Activated CD4-positive, alpha-beta T cell treated with anti-CD3 and anti-CD28 coated beads, Interleukin-2, amount 50 U/mL, for 4 hours (primary cell): ENCODE measurements at places on chromosomes 6 and 20.
A peak's percentile ranks its signal among the peaks of the same experiment; 100 is the strongest.

GRCh38 chr20:12166053-12166717, 248.5 kb downstream of the BTBD3 start:
- no peak for DNase-seq

DNA sequence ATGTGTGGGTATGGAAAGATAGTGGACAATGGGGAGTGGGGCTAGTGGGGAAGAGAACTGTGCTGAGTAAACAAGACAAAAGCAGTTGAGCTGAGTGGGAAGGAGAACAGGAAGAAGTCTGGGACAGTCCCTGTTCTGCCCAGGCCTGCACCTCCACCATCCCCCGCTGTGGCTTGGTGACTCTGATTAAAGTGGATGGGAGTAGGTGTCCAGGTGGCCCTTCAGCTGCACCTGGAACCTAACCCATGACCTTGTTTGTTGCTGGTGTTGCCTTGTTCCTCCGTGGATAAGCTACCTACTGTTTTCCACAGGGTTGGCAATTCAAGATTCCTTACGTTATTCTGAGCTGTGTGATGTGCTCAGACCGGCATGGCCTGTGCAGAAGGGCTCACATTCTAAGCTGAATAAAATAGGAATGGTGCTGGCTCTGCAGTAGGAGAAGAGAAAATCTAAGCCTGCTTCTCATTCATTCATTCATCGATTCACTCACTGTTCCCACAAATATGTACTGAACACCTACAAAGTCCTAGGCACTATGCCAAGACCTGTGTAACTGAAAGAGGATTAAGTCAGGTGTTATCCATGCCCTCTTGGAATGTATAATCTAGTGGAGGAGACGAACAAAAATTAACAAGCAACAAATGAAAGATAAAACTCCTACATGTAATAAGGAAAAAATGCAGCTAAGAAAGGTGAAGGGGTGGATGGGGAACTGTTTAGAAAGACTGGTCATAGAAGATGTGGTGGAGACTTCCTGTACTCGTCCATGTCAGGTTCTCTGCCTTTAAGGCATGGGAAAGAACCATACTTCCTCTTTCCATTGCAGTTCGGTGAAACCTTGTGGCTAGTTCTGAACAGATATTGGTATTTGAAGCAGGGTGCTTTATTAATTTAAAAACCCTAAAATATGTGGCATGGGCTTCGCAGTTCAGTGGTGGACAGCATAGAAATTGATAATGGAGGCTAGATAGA, 10.1 kb upstream of the CALHM6 start:
- DNase-seq: no peak

- no peak for DNase-seq
These were observed 3.0 kb upstream of the C4A start for GRCh38 chr6:31978831-31979230.

GRCh38 chr6:138726066-138726756, 47.4 kb upstream of the CCDC28A start:
- DNase-seq: no peak

DNA sequence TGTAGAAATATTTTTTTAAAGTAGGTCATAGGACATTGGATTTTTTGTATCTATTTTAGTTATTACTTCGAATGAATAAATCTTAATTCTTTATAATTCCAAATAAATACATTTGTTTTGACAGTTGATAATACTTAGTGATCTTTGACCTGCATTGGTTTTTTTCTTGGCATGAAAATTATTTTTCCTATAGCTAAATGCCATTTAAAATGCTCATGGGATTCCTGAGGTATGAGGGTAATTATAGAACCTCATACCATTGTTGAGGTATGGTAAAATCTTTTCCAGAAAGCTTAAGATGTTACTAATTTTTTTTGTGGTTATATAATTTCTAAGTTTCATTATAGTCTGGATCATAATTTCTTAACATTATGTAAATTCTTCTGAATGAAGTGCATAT, 8.3 kb downstream of the PM20D2 start:
- no peak for DNase-seq

GRCh38 chr6:154071236-154071635, 32.2 kb downstream of the OPRM1 start:
- no peak for DNase-seq

DNA sequence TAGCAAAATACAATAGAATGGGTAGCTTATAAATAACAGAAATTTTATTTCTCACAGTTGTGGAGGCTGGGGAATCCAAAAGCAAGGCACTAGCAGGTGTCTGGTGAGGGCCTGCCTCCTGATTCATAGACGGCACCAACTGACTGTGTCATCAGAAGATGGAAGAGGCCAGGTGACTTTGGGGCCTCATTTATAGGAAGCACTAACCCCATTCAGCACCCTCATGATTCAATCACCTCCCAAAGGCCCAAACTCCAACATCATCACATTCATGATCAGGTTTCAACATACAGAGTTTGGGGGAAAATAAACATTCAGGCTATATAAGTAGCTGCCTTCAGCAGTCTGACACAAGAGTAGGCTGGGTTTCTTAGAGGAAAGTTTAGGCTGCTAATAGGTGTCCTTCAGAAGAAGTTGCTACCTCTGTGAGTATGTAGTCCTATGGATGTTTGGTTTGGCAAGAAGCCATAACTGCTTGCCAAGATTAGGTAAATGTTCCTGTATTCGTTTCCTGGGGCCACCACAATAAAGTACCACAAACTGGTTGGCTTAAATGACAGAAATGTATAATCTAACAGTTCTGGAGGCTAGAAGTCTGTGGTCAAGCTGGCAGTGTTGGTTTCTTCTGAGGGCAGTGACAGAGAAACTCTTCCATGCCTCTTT, 48.8 kb downstream of the NT5E start:
- no peak for DNase-seq

DNA sequence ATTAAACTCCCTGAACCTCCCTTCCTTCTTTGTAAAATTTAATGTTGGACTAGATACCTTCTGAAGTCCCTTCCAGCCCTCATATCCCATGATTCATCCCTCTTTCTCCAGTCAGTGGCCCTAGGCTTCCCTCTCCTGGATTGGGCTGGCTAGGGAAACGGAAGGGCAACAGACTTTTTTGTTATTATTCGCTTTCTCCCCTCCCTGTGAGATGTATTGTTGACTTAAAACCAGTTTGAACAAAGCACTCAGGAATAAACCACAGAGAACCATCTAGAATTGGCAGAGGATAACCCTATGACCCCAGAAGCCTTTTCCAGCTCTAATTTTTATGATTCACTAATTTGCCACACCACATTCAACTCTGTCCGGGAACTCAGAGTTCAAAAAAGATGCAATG, 239.7 kb upstream of the SUPT3H start:
- DNase-seq: no peak

DNA sequence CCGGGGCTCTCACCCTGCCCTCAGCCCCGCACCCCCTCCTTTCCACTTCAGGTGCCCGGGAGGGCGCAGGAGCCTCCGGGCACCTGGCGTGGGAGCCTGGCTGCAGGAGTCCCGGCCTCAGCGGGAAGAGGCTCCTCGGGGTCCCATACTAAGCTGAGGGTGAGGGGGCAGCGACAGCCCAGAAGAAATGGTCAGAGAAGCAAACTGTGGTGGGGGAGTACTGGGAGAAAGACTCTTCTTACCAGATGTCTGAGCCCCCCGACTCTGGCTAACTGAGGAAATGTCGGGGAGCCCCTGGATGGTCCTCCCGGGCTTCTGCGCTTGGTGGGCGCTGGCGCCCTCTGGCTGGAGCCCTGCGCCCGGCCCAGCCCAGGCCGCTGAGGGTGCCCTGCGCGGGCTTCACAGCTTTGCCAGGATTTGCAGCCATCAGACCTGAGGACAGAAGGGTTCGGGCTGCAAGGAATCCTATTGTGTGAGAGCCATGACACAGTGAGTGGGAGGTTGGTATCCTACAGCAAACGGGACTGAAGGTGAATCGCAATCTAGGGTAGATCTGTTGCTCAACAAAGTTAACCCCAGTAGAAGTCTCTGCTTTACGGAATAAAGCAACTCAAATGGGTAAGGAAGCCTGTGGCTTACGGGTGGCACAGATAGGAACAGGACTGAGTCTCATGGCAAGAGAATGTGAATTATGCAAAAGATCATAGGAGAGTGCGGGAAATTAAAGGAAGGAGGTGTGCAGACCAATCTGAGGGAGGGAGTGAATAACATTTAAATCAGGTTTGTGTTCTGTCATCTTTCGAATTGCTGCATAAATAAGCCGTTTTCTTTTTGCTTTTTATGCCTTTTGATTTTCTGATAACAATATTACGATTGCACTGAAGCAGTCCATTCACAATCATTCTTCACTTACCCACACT, 639 bp upstream of the RCAN2 start:
- no peak for DNase-seq

DNA sequence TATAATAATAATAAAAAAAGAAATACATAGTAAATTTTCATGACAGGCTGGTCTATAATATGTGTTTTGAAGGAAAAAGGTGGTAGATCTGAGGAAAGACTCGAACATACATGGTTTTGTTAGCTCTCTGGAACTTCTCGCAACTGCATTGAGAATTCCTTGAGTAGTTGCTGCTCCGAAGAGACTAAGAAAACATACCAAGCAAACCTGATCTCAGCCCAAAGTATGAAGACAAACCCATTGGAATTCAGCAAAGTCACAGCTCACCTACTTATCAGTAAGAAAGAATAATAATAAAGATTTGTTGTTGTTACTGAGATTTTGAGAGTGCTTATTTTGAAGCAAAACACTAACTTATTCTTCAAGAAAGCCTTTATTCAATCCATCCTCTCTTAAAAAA, 1107.1 kb upstream of the EYS start:
- DNase-seq: no peak

- DNase-seq: peak; percentile 53
These were observed 62.3 kb upstream of the SNX9 start for GRCh38 chr6:157760589-157761330.

- DNase-seq: no peak
These were observed 365.1 kb downstream of the ZFAND3 start for GRCh38 chr6:38184585-38185080.

- DNase-seq: no peak
These were observed 43.3 kb downstream of the TGM2 start for GRCh38 chr20:38121741-38122140.

GRCh38 chr6:111672761-111673450, 67.2 kb upstream of the TRAF3IP2 start:
- no peak for DNase-seq

DNA sequence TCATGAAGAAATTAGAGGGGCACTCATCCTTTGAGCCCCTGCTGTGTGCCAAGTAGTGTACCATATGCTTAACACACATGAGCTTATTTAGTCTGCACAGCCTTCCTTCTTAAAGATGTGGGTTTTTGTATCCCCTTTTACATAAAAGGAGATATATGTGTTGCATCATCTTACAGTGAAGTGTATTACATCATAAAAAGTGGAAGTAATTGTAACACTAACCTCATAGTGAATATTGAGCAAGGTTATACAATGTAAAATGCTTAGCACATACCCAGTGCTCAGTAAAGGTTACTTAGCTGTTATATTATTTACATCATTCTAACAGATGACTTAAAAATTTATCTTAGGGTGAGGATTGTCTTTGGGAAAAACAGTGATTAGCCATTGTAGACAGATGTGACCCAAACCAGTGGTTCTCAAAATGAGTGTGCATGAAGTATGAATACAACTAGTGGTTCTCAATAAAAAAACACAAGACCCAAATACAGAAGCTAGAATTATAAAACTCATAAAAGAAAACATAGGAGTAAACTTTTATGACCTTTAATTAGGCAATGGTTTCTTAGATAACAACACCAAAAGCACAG, 3.8 kb upstream of the PIGU start:
- no peak for DNase-seq

- no peak for DNase-seq
These were observed 19.1 kb downstream of the TFAP2B start for GRCh38 chr6:50837589-50838445.

DNA sequence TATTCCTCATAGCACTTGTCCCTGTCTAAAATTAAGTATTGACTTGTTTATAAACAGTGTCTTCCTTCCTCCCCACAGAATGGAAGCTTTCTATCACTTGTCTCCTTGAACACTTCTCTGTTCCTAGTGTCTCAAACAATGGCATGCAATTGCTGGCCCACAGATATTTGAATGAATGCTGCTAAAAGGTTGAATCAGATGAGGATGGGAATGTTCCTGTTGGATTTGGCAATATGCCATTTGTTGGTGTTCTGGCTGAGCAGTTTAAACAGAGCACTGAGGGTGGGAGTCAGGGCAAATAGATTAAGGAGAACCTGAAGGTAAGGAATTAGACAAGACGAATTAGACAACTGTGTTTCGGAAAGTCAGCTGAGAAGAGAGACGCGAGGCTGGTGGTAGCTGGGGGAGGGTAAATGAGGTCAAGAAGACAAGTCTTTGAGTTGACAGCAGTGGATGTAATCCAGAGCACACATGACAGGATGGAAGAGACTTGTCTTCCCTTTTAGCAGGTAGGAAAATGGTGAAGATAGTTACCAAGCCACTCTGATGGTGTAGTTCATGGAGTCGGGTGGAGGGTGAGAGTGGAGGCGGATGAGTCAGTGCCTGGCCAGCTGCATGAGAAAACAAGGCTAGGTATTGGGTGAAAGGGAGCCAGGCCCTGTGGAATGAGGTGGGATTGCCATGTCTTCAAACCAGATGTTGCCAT, 58.3 kb upstream of the GNRH2 start:
- no peak for DNase-seq

GRCh38 chr6:103522045-103522444, 1337.7 kb downstream of the HACE1 start:
- DNase-seq: no peak

DNA sequence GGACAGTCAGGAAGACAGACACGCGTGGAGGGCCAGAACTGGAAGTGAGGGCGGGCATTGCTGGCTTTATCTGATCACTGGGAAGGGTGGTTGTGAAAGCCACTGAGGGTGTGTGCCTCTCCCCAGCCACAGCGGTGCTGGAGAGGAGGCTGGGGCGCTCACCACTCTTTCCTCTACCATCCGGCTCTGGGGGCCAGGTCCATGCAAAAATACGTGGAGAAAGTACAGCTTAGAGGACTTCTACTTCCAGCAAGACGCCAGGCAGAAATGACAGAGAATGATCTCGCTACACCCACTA, 148.8 kb upstream of the RPS6KA2 start:
- DNase-seq: no peak

- no peak for DNase-seq
These were observed 217.0 kb downstream of the HAO1 start for GRCh38 chr20:7723284-7723683.

DNA sequence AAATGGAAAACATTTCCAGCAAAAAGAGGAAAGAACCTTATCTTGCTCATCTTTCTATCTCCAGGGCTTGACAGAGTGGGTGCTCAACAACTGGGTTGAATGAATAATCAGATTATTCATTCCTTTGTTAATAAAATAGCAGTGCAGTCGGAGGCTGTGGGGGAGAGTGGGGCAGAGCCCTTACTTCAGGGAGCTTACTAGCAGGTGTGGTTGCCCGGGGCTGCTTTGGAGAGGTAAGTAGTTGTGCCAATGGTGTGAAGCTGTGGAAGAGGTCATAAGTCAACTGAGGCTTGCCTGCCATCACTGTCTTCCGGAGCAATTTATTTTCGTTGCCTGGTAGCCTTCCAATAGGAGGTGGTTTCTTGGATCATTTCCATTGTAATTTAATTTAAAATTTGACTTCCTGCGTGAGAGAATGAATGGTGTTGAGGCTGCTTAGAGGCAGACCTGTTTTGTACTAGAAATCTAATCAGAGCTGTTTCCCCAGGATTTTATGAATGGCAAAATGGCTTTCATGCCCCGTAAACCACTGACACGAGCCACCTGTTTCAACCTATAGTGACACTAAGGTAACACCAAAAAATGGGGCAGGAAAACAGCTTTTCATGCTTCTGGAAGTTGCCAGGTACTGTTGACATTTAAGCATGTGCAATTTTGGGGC, 51.4 kb downstream of the ZDHHC14 start:
- no peak for DNase-seq
